ENCODE measurements at places on chromosomes 6 and 20. TPM values are rescaled to one million over a fixed set of nuclear protein-coding genes. Genes with fewer than 3 reads are reported as not detected.

PDYN gene
- not detected for total RNA-seq

DNA sequence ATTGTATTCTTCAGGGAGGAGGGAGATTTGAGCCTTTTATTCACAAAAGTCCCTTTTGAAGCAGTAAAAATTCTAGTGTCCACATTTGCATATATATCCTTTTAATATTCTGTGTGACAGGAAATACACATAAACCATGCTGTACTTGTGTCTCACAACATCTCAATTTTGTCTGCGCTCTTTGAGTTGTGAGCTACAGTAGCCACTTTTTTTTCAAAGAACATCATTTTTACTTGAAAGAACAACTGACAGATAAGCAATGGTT is 21.3 kb downstream of the LMBRD1 start:
- no peak for DNase-seq

- DNase-seq: no peak
These were observed 117.2 kb downstream of the LCA5 start for GRCh38 chr6:79420054-79420453.

- DNase-seq: no peak
These were observed 59.6 kb downstream of the NFATC2 start for GRCh38 chr20:51482836-51483473.

- no peak for DNase-seq
These were observed 120.5 kb upstream of the ASCC3 start for GRCh38 chr6:101001607-101002006.
